ENCODE measurements at places on chromosomes 13 and 19. TPM values are rescaled to one million over a fixed set of nuclear protein-coding genes. Genes with fewer than 3 reads are reported as not detected.

GRCh38 chr19:13985771-13986347, 20.3 kb downstream of the RFX1 start:
- H3K27ac ChIP-seq, result peak overlapping the region; percentile 98
- H3K4me1 ChIP-seq, result peaks cover 52% of the 10 kb centered on the region
- no peaks in the 10 kb centered on the region for H3K36me3 ChIP-seq
- H3K4me3 ChIP-seq, result peak overlapping the region; percentile 88

- H3K4me1 ChIP-seq, result peaks cover 17% of the 10 kb centered on the region
- no peak overlapping the region for H3K27ac ChIP-seq
- DNase-seq, result no peak
- peak overlapping the region; percentile 3 for H3K4me3 ChIP-seq
- no peaks in the 10 kb centered on the region for H3K27me3 ChIP-seq
- H3K36me3 ChIP-seq, result no peaks in the 10 kb centered on the region
Measured at GRCh38 chr19:48470856-48471255, 1.7 kb downstream of the CYTH2 start.

- no peak overlapping the region for H3K4me3 ChIP-seq
- DNase-seq, result no peak
- H3K27ac ChIP-seq, result no peak overlapping the region
Measured at GRCh38 chr19:45352471-45352870, 11.9 kb downstream of the KLC3 start.

GRCh38 chr13:100124265-100124664, 35.4 kb downstream of the PCCA start:
- no peak overlapping the region for H3K4me3 ChIP-seq
- H3K4me1 ChIP-seq, result peaks cover 13% of the 10 kb centered on the region
- H3K36me3 ChIP-seq, result peaks cover 18% of the 10 kb centered on the region
- no peak overlapping the region for H3K27ac ChIP-seq

DNA sequence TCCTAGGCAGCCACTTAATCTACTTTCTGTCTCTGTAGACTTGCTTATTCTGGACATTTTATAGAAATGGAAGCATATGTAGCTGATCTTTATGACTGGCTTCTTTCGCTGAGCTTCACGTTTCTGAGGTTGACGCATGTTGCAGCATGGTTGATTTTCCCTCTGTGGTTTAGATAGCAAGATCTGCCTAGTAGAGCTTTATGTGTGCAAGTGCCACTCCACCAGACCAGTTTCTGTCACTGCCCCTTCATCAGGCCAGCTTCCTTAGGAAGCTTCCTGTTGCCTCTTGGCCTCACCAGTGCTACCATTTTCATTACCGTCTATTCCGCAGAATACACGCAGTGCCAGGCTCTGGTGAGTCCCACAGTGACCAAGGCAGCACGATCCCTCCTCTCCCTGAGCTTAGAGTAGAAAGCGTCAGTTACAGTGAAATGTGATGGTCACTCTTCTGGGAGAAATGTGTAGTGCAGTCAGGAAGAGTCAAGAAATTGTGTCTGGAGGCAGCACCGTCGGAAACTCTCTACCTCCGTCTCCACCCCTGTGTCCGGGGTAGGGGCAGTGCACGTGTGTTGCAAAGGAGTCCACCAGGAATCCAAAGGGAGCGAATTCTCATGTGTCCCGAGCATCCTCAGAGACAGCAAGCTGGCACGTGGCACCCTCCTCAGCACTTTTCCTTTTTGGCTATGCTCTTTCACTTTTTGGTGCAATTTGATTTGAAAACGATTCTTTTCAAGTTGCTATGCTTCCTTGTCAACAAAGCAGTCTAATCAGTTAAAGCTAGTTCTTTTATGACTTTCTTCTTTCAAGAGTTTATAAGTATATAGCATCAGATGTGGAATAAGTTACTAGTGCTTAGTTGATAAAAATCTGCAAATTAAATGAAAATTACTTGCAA, 45.4 kb upstream of the GPR183 start:
- peak; percentile 61 for DNase-seq
- peak overlapping the region; percentile 93 for H3K27ac ChIP-seq
- peaks cover 98% of the 10 kb centered on the region for H3K4me1 ChIP-seq
- no peaks in the 10 kb centered on the region for H3K27me3 ChIP-seq

Gene SGTA
- total RNA-seq, result 63.7 TPM

Data from activated T-cell treated with anti-CD3 and anti-CD28 coated beads, Interleukin-2, amount 50 U/mL, for 72 hours (primary cell).